ENCODE measurements at places on chromosomes 6 and 20. TPM values are rescaled to one million over a fixed set of nuclear protein-coding genes. Genes with fewer than 3 reads are reported as not detected.

Gene HLA-DQB2
- 0.31 TPM for total RNA-seq

Gene TXLNB
- 0.41 TPM for total RNA-seq

Gene ECT2L
- total RNA-seq, result not detected

Gene VSX1
- not detected for total RNA-seq

Gene EPB41L1
- total RNA-seq, result 19.3 TPM

Gene PPP1R3G
- total RNA-seq, result 0.05 TPM

Gene SLC44A4
- 1.6 TPM for total RNA-seq

Gene HLA-DQB1
- 22.0 TPM for total RNA-seq

Gene NRN1
- total RNA-seq, result 39.6 TPM

Gene KCNK16
- not detected for total RNA-seq

GRCh38 chr20:400128-400453 lies 8.0 kb upstream of the RBCK1 start:
- no peak for DNase-seq

- no peak for DNase-seq
These were observed 181.4 kb downstream of the SIM1 start for GRCh38 chr6:100283285-100283684.

GRCh38 chr20:22403632-22404361 lies 180.6 kb downstream of the FOXA2 start:
- DNase-seq, result no peak

DNA sequence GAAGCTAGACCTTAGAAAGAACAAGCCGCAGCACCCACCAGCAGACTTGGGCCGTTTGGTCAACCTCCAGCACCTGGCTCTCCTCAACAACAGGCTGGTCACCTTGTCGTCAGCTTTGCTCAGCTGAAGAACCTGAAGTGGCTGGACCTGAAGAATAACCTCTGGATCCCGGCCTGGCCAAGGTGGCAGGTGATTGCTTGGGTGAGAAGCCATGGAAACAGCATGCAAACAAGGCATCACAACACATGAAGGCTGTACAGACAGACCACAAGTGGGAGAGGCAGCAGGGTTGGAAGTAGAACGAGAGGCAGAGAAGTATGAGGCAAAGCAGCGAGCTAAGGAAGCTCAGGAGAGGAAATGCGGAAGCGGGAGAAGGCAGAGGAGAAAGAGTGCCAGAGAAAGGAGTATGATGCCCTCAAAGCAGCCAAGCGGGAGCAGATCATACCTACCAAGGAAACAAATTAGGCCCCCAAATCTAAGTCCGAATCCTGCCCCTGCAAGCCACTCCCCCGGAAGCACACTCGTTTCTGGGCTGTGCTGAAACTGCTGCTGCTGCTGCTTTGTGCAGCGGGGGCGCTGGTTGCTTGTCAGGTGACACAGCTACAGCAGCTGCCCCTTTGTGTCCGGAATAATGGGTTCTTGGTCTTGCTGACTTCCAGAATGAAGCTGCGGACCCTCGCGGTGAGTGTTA lies 121.6 kb upstream of the LGSN start:
- DNase-seq, result no peak

DNA sequence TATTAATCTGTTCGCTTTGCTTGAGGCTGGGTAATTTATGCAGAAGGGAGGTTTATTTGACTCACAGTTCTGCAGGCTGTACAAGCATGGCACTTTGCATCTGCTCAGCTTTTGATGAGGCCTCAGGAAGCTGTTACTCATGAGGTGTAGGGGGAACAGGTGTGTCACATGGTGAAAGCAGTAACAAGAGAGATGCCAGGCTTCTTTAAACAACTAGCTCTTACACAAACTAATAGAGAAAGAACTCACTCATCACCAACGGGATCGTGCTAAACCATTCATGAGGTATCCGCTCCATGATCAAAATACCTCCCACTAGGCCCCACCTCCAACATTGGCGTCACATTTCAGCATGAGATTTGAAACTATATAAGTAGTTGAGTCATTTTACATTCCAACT lies 34.4 kb upstream of the GCLC start:
- DNase-seq, result no peak

GRCh38 chr6:1884313-1884712 lies 274.6 kb downstream of the FOXC1 start:
- DNase-seq, result no peak

GRCh38 chr6:26394289-26394688 lies 7.8 kb upstream of the BTN3A1 start:
- DNase-seq, result no peak

DNA sequence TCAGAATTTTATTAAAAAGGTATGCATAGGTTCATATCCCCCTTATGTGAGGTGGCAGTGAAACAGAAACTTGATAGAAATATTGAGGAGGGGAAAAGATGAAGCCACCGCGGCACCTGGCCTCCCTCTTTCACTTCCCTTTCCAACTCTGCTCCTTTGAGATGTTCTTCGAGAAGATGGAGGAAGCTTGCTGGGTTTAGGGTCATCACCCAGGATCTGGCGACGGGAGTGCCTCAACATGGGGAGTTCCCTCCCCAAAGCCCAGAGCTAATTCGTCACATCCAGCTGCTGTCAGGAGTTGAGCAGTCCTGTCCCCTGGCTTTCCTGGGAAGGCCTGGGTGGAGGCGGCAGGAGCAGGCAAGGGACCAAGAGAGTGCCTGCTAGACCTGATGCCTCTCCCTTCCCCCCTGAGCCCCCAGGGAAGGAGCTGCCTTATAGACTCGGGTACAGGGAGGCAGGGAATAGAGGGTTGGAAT lies 29.1 kb downstream of the RREB1 start:
- DNase-seq, result no peak

- no peak for DNase-seq
These were observed 61.3 kb upstream of the TBXT start for GRCh38 chr6:166228839-166229528.

DNA sequence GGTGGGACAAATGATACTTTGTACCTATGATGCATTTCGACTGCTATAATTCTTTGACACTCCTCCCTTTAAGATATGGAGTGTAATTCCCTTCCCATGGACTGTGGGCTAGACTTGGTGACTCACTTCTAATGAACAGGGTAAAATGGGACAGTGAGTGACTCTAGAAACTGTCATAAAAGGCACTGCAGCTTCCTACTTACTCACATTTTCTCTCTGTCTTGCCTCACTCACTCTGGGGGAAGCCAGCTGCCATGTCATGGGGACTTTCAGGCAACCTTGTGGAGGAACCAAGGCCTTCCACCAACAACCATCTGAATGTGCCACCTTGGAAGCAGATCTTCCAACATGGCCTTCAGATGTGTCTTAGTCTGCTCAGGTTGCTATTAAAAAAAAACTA lies 12.9 kb upstream of the GFOD1 start:
- no peak for DNase-seq

GRCh38 chr20:7585126-7585679 lies 355.1 kb downstream of the HAO1 start:
- DNase-seq, result no peak

- DNase-seq, result no peak
These were observed 228.0 kb upstream of the FAM83B start for GRCh38 chr6:54618572-54618971.

- no peak for DNase-seq
These were observed 4.3 kb downstream of the PFDN4 start for GRCh38 chr20:54212226-54212625.

DNA sequence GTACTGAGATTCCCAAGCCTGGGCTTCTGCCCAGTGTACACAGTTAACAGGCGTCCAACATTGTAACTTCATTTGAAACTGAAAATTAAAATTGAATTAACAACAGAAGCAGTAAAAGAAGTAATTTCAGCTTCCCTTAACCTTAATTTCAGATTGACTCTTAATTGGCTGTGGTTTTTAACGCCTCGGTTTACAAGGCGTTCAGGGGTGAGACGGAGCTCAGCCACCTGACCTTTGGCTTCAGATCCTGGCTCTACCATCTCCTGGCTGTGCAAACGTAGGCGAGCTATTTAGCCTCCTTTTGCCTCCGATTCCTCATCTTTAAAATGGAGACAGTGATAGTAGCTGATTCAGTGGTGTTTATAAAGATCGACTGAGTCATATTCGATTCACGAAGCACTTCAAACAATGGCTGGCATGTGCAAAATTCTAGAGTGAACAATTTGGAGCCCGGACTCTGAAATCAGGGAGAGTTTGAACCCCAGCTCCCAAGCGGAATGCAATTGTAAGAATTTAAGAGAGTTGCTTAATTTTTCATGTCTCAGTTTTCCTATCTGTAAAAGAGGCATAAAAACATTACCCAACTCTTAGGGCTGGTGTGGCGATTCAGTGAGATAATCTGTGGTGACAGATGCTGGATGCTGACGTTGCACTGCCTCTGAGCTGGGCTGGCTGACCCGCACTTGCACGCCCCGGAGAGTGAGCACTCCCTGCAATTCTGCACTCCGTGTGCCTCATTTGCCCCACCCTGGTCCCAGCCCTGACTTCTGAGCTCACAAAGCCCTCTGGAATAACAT lies 23.5 kb upstream of the OCSTAMP start:
- DNase-seq, result no peak

DNA sequence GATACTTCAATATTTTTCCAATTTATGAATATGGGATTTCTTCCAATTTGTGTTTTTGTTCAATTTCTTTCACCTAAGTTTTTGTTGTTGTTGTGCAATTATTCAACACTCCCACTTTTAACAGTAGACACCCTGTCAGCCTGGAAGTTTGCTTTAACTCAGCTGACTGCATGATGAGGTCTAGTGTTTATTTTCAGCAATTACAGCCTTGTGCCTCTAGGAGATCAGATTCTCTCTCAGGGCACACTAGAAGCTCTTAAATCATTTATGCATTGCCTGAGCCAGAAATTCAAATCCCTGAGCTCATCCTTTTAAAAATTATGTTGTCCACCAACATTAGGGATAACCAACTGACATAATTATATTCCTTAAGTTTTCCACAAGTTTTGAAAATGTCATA lies 85.7 kb downstream of the MRAP2 start:
- no peak for DNase-seq

- no peak for DNase-seq
These were observed 37.8 kb downstream of the PPP1R16B start for GRCh38 chr20:38843346-38843745.

DNA sequence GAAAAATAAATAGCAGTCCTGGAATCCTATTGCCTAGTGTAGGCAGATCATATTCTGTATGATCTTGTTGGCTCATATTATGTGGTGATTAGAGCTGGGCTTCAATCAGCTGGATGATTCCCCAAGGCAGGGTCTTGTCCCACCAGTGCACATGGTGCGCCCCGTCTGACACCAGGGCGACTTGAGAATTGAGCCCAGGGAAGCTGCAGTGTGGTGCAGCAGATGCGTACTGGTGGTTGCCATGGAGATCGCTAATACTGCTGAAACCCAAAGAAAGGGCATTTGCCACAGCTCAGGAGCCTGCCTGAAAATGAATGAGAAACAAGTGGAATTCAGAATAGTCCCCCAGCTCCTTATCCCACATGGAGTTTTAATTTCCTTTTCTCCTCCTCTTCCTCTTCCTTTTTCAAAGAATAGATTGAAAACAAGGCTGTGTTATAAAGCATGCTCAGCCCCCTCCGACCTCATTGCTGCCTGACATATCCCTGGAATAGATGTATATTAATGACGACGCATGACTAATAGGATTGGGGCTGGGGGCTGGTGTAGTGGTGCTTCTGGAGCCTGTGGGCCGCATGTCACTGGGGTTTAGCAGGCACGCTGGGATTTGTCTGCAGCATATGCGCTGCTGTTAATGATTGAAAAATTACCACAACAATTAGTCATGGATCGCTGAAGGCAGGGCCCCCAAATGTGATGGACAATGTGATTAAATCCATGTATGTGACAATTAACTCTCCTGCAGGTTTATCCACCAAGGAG lies 210.5 kb downstream of the FARS2 start:
- peak; percentile 47 for DNase-seq

GRCh38 chr6:63581355-63582013 lies 9.2 kb downstream of the LOC128125822 start:
- DNase-seq, result no peak

GRCh38 chr6:69311888-69312287 lies 484.9 kb downstream of the LMBRD1 start:
- no peak for DNase-seq

GRCh38 chr6:158818581-158819212 lies 471 bp downstream of the EZR start:
- DNase-seq, result peak; percentile 67

DNA sequence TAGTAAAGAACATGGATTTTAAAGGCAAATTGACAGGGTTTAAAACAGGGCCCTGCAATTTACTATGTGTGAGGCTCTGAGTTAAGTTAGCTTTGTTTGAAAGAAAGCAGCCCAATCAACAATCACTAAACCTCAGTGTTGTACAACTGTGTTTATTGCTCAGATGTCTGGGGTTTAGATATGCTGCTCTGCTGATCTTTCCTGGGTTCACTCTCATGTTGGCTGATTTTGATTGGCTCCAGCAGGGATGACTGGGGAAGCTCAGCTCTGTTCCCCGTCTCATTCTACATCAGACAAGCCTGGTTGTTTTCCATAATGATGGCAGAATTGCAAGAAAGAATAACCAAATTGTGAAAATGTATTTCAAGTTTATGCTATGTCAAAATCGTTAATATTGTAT lies 10.9 kb downstream of the C6orf58 start:
- DNase-seq, result no peak

DNA sequence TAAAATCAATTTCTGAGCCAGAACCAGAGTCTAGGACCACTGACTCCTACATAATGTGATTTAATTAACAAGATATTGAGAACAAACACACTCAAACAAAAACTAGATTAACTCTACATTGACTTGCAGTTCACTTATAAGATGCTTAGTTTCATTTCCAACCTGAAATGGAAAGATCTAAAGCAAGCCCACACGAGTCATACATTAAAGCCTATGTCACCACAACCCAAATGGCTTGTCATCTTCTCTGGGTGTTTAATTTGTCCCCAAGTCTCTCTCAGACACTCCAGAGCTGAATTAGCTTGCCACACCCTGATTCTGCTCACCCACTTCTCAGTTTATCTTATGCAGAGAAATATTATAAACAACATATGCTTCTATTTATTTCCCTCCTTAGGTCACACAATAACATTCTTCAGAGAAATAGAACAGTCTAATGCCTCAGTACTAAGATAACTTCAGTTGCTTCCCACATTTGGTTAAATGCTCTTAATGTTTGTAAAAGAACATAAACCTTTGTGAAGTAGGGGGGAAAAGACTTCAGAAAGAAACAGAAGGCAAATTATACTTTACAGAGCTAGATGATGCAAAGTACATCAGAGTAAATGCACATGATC lies 8.8 kb upstream of the FBXO30 start:
- DNase-seq, result no peak

DNA sequence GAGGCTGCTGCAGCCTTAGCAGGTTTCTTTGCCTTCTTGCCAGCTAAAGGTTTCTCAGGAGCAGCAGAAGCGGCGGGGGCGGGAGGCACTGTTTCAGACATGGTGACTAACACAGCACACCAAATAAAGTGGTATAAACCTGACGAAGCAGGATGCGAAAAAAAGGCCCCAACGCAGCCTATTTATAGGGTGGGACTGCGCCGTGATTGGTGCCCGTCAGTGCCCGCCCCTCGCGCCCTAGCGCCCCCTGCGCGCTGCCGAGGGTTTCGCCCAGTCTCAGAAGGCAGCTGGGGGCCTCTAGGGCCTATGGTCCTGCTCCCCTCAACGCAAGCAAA lies 55.0 kb downstream of the TRIM38 start:
- peak; percentile 63 for DNase-seq

DNA sequence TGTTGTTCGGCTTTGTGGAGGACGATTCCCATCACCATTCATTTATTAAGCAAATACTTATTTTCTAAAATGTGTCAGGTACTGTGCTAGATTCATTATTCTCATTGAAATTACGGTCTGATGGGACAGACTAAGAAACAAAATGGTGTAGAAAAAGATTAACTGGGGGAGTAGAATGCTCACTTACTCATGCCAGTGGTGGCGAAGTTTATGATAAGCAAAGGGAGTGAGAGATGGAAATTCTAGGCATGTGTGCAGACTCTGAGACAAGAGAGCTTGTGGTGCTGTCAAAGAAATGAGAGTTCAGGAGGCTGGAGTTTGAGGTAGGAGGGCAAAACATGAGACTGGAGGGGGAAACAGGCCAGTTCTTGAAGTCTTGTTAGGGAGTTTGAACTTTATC lies 896 bp downstream of the RPP21 start:
- no peak for DNase-seq

Data from endothelial cell (in vitro differentiated cells).